ENCODE measurements at places on chromosomes 6 and 20. TPM values are rescaled to one million over a fixed set of nuclear protein-coding genes. Genes with fewer than 3 reads are reported as not detected.

TOX2 gene
- 1.4 TPM for total RNA-seq

SYCP2L gene
- 1.00 TPM for total RNA-seq

GSTA2 gene
- total RNA-seq = not detected

DDO gene
- total RNA-seq = 16.2 TPM

SIRPD gene
- total RNA-seq = not detected

TCF19 gene
- total RNA-seq = 2.4 TPM

DNAH8 gene
- 0.03 TPM for total RNA-seq

AVP gene
- total RNA-seq = not detected

MMP24 gene
- total RNA-seq = 0.40 TPM

OGFRL1 gene
- total RNA-seq = 7.7 TPM

BAG2 gene
- 16.9 TPM for total RNA-seq

GLP1R gene
- 0.08 TPM for total RNA-seq

TREM1 gene
- total RNA-seq = 2.6 TPM

TMEM244 gene
- not detected for total RNA-seq

- DNase-seq = no peak
Measured at GRCh38 chr6:33410711-33411631, at the start of gene PHF1. Gene PHF1, plus strand, starts transcription at chr6:33411014. Its CDS starts 1,250 bp downstream, at chr6:33412264.

DNA sequence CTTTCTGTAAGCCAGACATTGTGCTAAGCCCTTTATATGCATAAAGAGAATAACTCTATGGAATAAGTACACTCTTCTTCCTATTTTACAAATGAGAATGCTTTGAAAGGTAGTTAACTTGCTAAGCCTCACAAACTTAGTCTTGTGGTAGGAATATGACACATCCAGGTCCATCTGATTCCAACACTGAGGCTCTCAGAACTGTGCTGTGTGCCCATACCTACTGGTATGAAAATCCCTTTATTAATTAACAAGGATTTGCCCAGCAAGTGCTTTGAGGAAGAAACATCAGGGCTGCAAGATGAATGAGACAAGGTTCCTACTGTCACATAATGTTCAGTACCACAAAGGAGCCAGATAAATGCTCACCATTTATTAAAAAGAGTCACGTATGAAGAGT is 122.6 kb downstream of the TNFRSF21 start:
- no peak for DNase-seq

DNA sequence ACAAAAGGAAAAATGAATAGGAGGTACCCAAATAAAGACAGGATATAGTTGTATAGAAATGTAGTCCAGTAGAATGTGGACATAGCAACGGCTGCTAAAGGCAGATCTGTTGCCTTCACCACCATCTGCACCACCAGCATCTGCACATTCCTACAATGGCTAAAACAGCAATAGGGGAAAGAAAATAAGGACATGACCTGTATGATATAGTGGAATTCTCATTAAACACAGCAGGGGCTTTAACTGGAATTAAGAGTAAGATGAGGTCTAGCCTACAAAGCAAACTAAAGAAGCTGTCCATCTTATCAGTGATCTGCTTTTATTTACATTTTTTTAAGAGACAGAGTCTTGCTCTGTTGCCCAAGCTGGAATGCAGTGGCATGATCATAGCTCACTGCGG is 26.8 kb upstream of the SCAF8 start:
- no peak for DNase-seq

DNA sequence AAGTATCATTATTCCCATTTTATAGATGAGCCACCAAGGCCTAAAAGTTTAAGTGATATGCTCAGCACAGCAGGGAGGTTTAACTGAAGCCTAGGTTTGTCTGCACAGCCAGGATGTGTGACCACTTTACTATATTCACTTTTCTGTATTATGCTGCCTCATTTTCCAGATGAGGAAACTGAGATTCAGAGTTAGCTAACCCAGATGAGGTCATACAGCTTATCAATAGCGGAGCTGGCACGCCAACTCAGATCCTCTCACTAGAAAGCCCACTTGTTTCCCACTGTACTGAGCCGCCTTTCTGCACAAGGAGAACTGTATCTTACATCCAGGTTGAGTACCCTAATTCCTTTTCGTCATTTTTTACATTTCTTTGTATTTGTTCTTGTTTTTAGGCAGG is 131.7 kb upstream of the SUPT3H start:
- no peak for DNase-seq

DNA sequence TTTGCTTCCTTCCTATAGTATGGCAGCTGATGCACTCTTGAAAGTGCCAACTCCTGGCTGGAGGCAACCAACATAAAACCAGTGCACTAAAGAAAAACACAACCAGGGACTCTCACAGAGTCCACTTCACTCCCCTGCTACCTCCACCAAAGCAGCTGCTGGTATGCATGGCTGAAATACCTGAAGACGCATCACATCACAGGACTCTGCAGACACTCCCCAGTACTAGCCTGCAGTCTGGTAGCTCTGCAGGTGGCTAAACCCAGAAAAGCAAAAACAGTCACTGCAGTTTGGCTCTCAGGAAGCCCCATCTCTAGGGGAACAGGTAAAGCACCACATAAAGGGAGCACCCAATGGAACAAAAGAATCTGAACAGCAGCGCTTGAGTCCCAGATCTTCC is 473.0 kb upstream of the SPTLC3 start:
- no peak for DNase-seq

DNA sequence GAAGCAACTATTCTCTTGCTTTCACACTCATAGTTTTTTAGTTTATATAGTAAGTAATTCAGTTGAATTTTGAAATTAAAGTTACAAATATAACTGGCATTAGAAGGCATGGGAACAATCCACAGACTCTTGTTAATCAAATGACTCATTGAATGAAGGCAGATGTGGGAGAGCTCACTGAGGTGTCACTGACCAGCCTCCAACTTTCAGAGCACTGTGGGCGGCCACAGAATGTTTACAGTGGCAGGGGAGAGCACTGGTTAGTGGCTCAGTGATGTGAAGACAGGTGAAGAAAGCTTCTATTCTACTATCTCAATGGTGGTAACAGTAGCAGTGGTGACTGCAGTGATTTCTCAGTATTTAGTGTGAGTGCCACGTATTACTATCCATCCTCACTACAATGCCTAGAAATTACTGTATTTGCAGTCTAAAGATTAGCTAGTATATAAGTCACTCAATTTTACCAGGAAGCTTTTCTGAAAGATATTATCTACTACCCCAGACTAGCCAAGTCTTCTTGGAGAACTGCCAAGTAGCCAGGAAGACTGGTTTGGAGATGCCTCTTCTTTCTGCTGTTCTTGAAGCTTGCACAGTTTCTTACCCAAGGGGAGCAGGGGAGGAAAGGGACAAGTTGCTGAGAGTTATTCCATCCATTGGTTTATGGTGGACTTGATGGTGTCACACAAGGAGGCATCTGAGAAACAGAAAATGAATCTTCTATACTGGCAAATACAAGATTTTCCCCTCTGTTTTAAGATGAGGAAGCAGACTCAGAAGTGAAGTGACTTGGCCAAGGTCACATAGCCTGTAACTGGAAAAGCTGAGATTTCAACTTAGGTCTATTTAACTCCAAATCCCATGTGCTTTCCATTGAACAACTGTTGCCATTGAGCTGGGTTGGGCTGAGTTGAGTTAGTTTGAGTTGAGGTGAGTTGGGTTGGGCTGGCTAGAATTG is 231.2 kb downstream of the ANKRD60 start:
- no peak for DNase-seq

GRCh38 chr6:40986364-40986763 is 52.7 kb downstream of the UNC5CL start:
- no peak for DNase-seq

DNA sequence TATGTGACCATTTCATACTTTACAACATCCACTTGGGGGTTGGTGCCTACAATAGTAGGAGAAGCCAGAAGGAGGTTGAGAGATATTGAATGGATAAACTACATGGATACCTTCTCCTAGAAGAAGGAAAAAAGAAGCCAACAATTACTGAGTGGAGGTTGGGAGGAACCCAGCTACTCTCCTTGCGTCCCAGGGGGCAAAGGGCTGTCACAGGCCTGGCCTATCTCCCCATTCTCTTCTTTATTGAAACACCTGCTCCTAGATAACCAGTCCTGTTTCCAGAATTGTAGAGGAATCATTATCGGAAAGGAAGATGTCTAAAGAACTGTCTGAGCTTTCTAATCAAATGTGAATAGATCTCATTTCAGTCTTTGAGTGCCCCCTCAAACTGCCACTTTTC is 115.1 kb downstream of the MAP7 start:
- no peak for DNase-seq

DNA sequence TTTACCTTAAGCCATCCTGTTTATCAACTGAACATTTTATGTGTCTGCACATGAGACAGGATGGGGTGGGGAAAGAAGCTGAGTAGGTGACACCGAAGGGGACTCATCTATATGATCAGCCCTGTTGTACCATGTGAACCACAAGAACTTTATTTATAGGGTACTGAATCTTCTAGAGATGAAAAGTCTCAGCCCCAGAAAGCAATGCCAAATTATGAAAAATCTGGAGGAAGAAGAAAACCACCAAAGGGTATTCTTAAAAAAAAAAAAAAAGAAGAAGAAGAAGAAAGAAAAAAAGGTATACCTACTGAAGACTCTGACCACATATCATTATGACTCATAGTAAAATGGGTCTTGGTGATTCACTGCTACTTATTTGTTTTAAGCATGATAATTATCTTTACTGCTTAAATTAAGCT is 39.8 kb upstream of the HBS1L start:
- DNase-seq = no peak

DNA sequence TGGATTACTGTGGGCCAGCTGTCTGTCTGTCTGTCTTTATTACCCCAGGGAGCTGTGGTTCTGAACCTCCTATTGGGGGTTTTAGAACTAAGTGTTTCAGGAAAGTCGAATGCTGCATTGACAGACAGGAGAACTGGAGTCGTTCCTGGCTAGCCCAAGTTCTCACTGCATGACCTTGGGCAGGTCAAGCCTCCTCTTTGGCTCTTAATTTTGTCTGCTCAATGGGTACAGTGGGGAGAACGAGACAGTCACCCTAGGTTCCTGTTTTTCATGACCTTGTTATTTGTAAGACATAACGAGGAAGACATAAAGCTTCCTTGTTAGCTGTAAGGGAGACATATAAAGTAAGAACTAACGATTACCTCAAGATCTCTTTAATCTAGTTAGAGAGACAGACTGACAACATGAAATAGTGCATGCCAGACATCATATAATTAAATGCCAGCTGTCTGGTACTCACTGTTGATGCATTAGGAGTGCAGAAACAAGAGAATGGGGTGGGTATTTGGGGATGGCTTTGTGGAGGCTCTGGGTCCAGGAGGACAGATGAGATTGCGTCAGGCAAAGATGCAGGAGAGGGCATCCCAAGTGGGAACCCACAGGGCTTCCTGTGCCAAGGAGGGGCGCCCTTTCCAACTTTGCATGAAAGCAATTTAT is 3.7 kb upstream of the CCDC167 start:
- no peak for DNase-seq

DNA sequence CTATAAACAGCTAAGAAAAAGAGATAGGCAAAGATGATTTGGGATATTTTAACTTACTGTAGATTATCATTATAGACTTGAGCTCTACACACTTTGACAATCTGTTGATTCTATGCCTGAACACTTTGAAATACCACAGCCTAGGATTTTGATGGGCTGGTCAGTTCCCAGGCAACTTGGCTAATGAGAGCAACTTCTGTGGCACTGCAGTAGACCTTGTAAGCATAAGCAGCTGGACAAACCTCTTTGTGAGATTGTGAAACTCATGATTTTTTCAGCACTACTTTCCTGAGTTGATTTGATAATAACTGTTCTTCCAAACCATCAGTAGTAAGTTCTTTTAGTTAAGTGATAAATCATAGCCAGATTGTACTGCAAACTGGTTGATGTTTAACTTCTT is 27.1 kb upstream of the ELOVL5 start:
- no peak for DNase-seq

- DNase-seq = no peak
Measured at GRCh38 chr20:12698817-12699216, 310.0 kb upstream of the SPTLC3 start.

- DNase-seq = no peak
Measured at GRCh38 chr6:101395345-101395744, 1.8 kb downstream of the GRIK2 start.

DNA sequence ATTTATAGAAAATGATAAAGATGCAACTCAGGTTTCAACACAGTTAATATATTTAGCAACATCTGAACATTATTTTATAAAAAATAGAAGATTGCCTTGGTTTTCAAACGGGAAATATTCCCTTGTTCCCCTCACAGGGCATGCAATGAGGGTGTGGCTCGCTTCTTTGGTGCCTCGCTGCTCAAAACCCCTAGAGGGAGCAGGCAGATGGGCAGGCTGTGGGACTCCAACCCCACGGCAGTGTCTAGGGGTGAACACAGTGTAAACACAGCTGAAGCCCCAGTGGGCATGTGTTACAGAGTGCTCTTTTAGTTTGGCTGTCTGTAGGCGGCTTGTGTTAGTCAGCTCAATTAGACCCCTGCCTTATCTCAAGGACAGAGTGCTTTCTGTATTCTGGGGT is 560.8 kb upstream of the IMPG1 start:
- no peak for DNase-seq

- no peak for DNase-seq
Measured at GRCh38 chr20:25195962-25196785, 662 bp downstream of the ENTPD6 start.

- DNase-seq = no peak
Measured at GRCh38 chr6:50962213-50962759, 143.6 kb downstream of the TFAP2B start.

- DNase-seq = no peak
Measured at GRCh38 chr6:40586369-40587201, 579 bp downstream of the LRFN2 start.

DNA sequence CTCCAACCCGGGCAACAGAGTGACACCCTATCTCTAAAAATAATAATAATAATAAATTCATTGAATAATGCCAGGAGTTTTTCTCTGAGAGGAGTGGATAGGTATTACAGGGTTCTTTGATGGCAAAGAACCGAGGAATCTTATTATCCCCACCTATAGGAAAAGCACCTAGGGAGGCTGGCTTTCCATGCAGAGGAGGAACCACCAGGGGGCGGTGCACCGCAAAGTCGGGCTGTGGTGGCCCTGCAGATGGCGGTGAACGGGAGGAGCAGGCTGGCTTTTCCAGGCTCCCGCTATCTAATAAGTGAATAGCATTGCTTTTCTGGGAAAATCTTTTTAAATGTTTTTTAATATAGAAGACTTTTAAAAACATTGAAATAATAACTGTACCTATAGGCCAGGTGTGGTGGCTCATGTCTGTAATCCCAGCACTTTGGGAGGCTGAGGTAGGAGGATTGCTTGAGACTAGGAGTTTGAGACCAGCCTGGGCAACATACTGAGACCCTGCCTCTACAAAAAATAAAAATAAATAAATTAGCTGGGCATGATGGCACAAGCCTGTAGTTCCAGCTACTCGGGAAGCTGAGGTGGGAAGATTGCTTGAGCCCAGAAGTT is 864.2 kb downstream of the KIF16B start:
- no peak for DNase-seq
